ENCODE measurements at places on chromosomes 1 and 21.

GRCh38 chr1:236156512-236157208 lies 14.3 kb downstream of the GPR137B start:
- no peak for DNase-seq

DNA sequence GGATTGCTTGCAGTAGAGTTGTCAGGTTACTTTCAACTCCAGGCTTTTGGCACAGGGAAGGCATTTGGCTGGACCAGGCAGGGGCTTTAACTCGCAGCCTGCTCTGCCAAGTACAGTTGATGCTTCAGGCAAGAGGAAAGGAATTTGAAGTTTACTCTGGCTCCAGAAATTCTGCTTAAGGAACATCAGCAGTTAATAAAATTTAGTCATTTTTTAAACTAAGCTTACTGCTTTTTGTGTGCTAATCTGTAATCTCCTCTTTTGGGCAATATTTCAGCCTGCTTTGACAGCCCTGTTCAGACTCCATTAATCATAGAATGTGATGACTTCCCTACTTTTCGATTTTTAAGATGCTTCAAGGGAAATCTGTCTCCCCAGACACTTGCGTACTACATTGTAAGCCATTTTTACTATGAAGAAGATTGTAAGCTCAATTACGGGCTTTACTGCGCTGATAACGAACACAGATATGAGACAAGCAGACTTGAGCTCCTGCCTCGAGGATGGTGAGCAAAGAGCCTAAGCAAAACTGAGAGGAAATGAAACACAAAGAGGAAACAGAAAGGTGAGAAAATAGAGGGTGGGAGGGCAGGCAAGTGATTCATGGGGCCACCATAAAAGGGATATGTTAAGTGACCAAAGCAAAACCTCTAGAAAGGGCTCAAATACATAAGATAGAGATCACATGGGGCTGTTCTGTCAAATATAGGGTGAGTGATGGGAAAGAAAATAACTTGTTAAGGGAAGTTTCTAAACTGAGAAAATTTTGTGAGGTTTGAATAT lies 76.6 kb upstream of the VAV3 start:
- DNase-seq, result no peak

DNA sequence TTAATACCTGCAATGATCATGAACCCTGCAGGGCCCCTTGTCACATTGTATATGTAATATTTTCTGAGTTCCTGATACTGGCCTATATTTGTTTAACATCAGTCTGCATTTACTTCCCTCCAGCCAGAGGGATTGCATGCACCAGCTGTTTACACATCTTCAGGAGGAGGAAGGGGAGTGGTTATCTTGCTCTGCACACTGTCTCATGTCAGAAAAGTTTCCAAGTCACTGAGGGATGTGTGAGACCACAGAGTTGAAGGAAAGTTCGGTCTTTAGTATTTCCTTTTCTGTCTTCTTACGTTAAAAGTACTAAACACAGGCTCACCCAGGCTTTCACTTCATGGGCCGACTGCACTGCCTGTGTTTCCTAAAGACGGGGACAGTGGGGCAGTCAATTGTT lies 574.1 kb downstream of the LMO4 start:
- peak; percentile 13 for DNase-seq

- DNase-seq, result no peak
Measured at GRCh38 chr1:174276087-174276486, 116.8 kb downstream of the RABGAP1L start.

DNA sequence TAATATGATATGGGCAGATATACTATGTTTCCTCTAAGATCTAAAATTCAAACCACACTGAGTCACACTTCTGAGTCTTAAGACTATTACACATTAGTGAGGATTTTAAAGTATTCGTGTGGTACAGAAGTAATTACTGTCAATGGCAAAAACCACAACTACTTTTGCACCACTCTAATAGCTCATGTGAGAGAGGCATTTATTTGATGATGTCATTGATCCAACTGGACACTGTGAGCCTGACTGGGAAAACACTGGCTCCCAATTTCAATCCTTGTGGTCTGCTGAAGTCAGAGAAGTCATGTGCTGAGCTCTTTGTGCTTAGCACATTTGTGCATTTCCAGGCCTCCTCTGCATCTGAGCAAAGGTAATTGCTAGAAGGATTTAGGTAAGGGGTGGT lies 377.8 kb downstream of the USH2A start:
- no peak for DNase-seq

DNA sequence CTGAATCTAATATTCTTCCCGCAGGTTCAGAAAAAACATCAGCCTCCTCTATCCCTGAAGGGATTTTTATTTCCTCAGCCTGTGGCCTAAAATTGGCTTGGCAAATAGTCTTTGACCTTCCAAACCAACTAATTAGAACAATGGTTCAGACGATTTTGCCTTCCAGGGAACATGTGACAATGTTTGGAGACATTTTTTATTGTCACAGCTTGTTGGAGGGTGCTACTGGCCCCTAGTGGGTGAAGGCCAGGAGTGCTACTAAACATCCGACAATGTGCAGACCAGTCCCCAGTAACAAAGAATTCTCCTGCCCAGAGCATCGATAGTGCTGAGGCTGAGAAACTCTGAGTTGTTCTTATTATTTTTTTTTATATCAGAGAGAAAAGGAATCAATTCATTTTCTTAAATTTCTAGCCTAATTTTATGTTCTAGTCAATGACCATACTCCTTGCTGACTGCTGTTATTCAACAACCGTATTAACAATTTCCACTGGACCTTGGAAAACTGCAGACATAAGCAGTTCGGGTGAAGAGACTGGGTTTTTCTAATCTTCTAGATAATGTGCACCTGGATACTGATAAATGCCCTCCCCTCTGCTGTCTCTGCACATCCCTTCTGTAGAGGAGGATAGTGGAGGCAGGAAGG lies 280.7 kb downstream of the LMX1A start:
- DNase-seq, result peak; percentile 34

GRCh38 chr1:91651661-91652071 lies 151.0 kb downstream of the CDC7 start:
- DNase-seq, result no peak

- no peak for DNase-seq
Measured at GRCh38 chr21:34670220-34670961, 1.6 kb downstream of the CLIC6 start.

- DNase-seq, result no peak
Measured at GRCh38 chr1:3906672-3907020, 6.6 kb upstream of the C1orf174 start.

GRCh38 chr1:167425482-167425881 lies 92.8 kb downstream of the CD247 start:
- no peak for DNase-seq

GRCh38 chr1:32801096-32801715 lies 16.0 kb downstream of the YARS1 start:
- DNase-seq, result no peak

GRCh38 chr1:58157256-58157655 lies 389.3 kb downstream of the OMA1 start:
- DNase-seq, result peak; percentile 72

DNA sequence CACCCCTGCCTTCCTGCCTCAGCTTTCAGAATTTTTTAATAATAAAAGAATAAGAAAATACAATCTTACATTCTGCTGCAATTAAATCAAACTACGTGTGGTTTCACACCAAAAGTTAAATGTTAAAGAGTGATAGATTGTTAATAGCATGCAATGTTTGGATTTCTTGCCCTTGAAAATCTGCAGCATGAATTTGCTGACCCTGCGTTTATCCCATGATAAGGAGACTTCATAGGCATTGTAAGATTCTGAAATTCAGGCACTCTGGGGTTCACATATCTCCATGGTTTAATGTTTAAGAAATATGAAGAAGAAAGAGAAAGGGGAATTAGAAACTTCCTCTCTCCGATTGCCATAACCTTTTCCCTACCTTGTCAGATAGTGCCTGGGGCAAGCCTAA lies 1616.2 kb upstream of the B3GALT2 start:
- DNase-seq, result no peak

GRCh38 chr1:168477792-168478191 lies 66.0 kb downstream of the XCL2 start:
- DNase-seq, result no peak

DNA sequence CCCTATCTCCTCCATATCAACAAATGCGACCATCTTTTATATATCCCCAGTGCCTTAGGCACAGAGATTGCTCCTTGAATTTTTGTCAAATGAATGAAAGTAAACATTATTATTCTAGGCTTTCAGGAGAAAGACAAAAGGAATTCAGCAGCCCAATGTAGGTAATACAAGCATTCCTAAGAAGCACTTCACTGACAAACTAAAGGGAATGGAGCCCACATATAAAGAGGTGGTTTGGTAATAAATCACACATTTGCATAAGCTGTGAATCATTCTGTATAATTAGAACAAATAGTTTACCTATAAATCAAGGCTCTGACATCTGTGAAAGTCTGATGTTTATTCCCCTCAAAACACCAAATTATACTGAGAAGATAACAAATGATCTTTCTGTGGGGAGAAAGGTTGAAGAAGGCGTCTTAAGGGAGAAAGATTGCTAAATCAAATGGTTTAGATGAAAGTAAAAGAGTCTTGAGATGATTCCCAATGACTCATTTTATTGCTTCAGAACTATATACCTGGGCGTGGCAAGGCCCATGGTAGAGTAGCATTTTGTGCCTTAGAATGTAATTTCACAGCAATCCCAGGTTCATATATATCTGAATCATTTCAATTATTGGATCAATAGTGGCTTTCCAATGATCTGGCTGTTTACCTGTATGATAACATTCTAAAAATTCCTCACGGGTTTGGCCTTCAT lies 558.1 kb downstream of the AGBL4 start:
- DNase-seq, result no peak

- DNase-seq, result no peak
Measured at GRCh38 chr1:78902641-78903040, 103.9 kb downstream of the ADGRL4 start.

- no peak for DNase-seq
Measured at GRCh38 chr1:52268372-52268771, 97.6 kb downstream of the CC2D1B start.

DNA sequence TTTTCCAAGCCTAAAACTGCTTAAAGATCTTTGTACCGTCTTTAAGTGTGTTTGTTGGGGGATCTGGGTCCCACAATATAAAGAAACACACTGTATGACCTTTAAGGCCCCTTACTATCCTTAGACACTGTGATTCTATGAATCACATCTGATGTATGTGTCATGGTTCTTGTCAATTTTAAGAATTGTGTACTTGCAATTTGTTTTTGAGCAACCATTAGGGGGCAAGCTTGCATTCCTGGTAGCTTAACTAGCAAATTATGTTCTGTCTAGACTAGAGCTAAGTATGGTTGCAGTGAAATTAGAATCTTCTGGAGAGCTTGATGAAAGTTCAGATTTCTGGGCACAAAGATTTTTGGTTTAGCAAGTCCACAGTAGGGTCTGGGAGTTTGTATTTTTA lies 219.5 kb downstream of the TPR start:
- DNase-seq, result peak; percentile 39

DNA sequence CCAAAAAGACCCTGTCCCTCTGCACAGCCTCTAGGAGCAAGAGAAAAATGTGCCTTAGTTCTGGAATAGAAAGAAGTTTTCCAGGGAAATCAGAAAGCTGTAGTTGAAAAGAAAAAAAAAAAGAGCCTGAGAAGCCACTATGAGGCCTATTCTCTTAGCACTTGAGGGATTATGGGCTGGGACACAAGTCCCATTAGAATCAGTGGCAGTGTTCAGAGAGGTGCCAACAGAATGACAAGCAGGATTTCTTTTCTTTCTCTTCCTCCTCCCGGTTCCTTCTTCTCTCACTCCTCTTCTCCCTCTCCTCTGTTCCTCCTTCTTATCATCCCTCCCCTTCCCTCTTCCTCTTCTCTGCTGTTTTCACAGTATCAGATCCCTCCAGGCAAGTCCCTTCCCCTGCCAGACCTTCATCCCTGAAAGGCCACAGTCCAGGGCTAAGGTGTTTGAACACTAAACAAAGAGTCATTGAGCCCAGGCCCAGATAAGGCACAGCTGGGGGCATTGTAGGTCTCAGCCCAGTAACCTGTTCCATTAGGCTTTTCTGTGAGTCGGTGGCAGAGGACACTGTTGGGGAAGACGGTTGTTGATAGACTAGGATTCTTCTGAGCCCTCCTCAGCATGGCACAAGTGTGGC lies 64.7 kb upstream of the LPGAT1 start:
- no peak for DNase-seq

DNA sequence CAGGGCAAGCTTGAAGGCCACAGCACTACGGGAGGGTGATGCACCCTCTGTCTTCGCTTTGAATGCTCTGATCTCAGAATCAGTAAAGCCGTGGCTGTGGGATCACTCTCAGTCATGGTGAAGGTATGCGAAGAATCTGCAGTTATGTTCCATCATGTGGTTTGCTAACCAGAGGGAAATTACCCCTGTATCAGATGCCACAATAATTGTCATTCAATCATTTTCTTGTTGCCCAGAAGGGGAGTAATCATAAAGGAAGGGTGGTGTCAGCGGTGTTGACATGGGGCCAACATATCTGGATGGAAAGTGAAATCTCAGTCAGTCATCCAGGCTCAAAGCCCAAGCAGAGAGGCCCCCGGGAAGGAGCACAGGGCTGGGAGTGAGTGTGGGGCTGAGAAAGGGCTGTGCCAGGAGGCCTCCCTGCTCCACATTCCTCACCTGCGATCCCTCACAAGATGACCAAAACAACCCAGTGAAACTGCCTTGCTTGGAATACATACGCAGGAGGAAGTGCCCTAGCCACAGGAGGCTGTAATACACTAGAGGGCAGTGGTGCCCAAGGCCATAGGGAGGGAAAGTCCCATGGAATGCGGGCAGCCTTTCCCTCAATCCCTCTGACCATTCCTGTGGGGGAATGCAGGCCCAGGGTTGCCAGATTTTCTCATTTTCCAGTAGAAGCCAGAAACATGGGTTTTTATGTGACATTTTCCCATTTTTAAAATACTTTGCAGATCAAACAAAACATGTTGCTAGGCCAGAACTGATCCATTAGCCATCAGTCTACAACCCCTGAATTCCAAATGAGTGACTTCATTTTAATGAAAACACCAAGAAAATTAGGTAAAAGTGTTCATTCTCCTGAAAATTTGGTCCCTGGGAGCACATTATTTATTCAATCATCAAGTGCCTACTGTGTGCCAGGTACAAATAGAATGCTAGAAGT lies 95.7 kb upstream of the VANGL1 start:
- no peak for DNase-seq

GRCh38 chr1:162240577-162240976 lies 136.1 kb downstream of the SPATA46 start:
- no peak for DNase-seq

DNA sequence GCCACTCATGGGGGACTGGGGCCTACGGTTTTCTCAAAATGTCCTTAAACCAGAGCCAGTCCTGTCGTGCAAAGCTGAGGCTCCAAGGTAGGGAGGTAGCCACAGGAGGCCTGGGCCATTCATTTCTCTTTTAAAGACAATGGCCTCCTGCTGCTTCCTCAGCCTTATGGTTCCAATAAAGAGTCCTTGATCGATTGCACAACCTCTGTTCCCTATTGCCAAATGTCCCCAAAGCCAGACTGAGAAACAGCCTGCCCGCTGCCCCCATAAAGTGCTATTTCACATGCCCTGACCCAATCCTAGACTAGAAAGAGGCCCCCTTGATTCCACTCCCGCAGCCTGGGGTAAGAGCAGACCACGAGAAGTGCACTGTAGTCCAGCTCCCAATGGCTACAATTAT lies 166.7 kb downstream of the CLIC6 start:
- DNase-seq, result no peak

GRCh38 chr1:4771267-4771666 lies 116.9 kb downstream of the AJAP1 start:
- DNase-seq, result no peak

Data from DMS153 (cell line).